Fibroblast of pulmonary artery (primary cell): ENCODE measurements at places on chromosomes 7 and 10.

DNA sequence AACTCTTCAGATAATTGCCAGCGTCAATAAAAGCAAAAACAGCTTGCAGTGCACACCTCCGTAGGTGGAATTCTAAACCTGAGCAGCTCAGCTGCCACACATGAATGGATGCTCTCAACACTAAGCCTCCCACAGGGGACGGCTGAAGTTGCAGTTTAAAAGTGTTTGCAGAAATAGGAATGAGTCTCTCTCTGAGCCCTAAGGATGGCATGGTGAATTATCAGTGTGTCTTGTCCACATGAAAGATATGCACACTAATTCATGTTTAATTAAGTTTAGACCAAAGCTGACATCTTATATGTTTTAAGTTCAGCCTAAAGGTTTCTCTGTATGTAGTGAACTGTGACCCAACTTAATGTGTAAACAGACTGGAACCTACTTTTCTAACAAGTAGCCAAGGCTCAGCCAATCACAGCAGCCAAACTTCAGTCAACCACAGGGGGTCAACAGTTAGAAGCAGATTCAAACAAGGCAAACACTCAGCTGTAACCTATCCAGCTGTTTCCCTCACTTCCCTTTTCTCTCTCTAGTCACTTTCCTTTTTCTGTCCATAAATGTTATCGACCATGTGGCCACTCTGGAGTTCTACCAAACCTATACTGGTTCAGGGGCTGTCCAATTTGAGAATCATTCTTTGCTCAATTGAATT, 38.1 kb downstream of the CTTNBP2 start:
- DNase-seq = no peak

DNA sequence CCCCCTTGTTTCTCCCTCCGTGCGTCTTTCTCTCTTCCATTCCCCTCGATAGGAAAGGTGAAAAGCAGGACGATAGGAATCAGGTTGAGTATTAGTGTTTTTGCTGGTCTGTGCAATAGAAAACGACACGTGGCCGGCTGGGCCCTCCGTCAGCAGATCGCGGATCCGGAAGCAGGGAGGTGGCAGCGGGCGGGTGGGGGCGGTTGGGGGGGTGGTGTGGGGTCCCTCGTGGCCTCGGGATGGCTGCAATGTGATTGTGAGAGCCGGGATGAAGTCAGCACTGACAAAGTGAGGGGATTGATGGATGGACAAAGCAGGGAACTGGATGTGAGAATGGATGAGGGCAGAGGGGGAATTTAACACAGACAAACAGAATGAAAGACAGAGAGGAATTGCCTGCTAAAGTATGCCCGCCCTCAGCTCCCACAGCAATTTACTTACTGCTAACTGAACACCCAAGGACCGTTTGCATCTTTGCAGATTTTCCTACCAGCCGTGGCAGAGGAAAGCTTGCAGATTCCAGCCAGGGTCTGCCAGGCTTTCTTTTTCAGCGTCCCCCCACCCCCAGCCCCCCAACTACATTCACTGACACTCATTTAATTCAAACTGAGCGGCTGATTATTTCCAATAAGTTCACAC, 280.9 kb downstream of the LRMDA start:
- DNase-seq = no peak

- DNase-seq = no peak
Measured at GRCh38 chr7:140694592-140694991, 1.9 kb upstream of the NDUFB2 start.

GRCh38 chr10:119457966-119458766, 84.4 kb downstream of the RGS10 start:
- DNase-seq = no peak

- no peak for DNase-seq
Measured at GRCh38 chr10:77421591-77421990, 216.0 kb downstream of the KCNMA1 start.

DNA sequence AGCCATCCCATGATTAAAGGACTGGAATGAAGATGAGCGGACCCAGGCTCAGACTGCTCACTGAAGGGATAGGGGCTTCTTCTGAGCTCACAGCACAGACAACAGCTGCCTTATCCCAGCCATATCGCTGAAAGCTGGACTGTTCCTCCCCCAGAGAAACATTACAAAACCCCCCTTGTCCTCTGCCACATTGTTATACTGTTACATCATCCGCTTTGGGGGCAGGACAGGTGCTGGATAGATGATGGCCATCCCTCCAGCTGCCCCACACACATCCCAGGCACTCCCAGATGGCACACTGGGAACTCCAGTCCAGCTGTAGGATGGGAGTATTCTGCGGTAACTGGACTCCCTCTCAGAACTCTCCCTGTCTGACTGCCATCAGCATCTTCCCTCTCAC, 58.7 kb upstream of the BTRC start:
- DNase-seq = no peak

DNA sequence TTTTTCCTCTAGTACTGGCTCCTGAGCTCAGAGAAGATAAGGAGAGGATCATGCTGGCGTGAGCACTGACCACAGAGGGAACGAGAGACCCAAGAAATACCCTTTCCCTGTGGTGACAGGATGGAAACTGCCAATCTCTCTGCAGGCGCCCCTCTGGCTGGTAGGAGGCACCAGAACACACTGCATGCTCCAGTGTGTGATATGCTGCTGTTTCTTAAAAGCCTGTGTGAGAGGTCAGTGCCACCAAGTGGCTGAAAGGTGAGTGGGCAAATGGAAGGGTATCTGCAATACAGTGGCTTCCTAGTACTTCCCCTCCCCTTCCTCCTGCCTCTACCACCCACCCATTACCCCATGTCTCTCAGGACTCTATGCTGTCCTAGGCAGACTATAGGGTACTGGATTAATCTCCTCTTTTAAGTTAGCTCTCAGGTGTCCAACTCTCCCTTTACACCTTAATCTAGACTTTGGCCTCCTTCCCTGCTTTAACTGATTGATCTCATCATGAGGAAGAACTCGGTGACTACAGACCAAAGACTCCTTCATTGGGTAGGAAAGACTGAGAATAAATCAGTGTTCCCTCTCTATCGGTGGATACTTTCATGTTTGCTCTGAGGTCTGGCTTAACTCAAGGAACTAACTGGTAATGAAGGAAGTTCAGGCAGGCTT, 283.6 kb downstream of the ADRA2A start:
- DNase-seq = peak; percentile 0
